Stimulated activated CD4-positive, alpha-beta T cell treated with anti-CD3 and anti-CD28 coated beads, TNF-alpha, amount 100 ng/mL, for 4 hours (primary cell): ENCODE measurements at places on chromosomes 2 and 18.

- no peak for DNase-seq
Observed at GRCh38 chr2:222203041-222203440, 95.8 kb downstream of the PAX3 start.

- no peak for DNase-seq
Observed at GRCh38 chr2:140836826-140837225, 1294.0 kb downstream of the LRP1B start.

DNA sequence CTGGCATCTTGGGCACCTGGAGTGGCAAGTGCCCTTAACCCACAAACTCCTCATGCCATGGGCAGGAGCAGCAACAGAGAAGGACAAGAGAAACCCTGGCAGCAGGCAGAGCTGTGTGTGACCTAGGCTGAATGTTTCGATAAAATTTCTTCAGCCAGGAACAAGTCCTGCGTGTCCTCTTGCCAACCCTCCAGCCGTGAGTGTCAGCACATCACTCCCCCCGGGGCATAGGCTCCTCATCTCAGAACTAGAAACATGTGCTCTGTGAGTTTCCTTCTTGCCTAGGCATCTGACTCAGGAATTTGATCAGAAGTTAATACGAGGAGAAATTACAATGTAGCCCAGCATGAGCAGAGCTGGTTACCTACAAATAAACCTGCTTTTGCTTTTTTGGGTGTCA is 2.2 kb downstream of the ABCG8 start:
- DNase-seq = no peak

DNA sequence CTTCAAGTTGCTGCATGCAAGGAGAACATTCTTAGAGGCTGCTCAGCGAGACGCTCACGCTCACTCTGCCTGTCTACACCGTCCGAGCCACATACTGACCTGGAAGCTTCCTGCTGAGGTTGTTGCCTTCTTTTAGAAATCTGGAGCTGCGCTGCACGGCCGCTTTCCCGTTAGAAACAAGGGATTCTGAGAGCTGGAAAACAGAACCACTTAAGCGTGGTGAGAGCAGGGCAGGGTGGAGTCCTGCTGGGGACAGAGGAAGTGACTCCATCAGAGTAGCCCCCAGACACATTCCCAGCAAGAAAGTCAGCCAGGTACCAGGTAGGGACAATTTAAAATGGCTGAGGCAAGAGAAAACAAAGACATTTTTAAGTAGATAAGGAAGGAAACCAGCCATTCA is 135.2 kb downstream of the LAMA1 start:
- no peak for DNase-seq

- no peak for DNase-seq
Observed at GRCh38 chr2:62382757-62383156, 123.2 kb downstream of the TMEM17 start.

GRCh38 chr18:22428672-22429071 is 11.0 kb upstream of the CTAGE1 start:
- no peak for DNase-seq

DNA sequence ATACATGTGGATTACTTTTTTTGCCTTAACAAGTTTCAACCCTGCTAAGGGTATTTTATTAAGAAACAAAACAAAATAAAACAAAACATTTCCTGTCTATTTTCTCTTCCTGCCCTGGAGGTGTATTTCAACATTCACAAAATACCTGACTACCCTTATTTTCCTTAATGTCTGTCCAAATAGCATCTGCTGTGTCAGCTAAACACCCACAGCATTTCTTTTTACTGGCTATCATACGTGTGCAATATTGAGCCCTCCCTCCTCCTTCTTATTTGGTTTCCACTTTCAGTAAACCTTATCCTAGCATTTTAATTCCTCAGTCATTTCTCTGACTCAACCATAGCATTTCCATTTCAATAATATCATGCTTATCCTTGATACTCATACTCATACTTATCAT is 1420.0 kb upstream of the ZEB2 start:
- DNase-seq = no peak
